Stimulated activated CD4-positive, alpha-beta T cell treated with anti-CD3 and anti-CD28 coated beads, Interleukin-2, amount 100 ng/mL, for 24 hours (primary cell): ENCODE measurements at places on chromosomes 3 and 15.

- no peak for DNase-seq
These were observed 108.5 kb downstream of the GLDN start for GRCh38 chr15:51450001-51450400.

DNA sequence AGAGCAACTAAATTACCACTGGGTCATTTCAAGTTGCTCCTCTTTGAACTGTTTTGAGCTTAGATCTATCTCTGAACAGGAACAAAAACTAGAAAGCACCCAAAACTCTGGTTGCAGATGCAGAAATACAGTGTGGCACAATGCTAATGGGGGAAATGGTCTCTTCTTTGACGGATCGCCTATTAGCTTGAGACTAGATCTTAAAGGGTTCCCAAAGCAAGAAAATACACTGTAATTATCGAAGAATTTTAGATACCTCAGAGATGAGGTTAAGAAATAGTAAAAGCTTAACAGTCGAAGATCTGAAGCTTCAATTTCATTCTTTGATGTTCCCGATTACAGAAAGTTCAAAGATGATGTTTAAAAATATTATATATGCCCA lies 818 bp downstream of the PPP1R2 start:
- peak; percentile 15 for DNase-seq

DNA sequence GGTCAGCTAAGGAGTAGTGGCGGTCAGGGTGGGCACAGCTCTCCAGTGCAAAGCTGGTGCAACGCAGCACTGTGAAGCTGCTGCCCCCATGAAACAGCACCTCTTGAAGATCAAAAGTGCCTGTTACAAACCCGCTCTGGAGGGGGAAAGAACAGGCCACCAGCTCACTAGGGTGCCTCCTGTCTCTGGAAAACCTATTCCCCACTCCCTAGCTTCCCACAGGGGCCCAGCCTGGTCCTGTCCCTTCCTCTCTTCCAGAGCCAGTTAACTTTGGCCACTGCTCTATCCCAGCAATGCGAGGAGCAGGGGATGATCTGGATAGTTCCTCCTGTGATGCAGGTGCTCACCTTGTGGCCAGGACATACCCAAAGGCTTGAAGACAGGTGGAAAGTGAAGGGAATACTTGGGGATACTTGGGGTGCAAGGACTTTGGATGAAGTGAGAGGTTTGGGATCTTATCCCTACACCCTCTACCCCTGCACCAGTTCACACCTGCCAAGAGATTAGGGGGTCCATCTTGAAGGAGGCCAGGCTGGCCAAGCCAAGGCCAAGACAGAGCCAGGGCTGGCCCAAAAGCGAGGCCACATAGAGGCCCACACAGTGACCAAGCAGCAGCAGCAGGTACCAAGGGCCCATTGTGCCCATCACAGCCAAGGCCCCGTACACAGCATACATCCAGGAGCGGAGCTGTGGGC lies 4.2 kb downstream of the HHATL start:
- DNase-seq, result no peak

DNA sequence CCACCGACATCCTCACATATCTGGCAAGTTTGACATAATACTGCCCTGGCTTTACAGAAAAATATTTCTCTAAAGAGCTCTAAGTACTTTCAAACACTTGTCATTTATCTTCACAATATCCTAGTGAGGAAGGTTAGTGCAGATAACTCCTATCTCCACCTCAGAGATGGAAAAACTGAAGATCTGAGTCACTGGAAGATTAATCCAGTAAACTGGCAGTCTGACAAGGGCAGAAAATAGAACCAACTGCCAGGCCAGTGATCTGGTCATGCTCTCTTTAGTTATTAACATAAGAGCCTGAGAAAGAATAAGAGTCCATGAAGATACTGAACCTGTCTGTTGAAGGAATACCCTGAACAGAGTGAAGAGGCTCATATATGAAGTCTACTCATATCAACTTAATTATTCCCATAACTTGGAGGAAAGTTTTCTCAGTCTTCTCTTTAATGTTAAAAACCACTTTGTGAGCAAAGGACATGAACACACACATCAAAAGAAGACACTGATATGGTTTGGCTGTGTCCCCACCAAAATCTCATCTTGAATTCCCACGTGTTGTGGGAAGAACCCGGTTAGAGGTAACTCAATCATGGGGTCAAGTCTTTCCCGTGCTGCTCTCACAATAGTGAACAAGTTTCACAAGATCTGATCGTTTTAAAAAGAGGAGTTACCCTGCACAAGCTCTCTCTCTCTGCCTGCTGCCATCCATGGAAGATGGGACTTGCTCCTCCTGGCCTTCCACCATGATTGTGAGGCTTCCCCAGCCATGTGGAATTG lies 61.4 kb downstream of the GOLIM4 start:
- no peak for DNase-seq

DNA sequence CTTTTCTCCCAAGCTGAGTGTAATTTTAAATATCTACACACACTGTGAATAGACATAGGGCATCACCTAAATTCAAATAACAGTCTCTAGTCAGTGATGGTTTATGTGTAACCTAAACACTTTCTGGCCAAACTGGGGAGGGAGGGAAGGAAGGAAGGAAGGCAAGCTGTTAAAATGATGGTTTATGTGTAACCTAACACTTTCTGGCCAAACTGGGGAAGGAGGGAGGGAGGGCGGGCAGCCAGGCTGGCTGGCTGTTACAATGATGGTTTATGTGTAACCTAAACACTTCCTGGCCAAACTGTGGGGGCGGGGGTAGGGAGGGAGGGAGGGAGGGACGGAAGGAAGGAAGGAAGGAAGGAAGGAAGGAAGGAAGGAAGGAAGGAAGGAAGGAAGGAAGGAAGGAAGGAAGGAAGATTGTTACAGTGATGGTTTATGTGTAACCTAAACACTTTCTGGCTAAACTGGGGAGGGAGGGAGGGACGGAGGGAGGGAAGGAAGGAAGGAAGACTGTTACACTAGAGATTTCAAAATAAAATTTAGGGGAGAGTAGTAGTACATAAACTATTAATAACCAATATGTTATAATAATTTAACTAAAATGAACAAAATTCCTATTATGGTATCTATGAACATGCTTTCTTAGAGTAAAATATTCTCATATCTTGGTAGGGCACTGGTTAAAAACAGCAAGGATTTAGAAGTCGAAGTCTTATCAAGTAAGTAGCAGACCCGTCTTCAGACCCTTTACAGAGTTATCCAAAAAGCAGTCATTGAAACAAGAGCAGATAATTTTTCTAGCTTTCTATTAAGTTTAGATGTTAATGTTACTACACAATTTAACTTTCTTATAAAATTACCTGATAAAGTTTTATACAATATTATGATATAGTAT lies 148.1 kb downstream of the LMLN start:
- no peak for DNase-seq

DNA sequence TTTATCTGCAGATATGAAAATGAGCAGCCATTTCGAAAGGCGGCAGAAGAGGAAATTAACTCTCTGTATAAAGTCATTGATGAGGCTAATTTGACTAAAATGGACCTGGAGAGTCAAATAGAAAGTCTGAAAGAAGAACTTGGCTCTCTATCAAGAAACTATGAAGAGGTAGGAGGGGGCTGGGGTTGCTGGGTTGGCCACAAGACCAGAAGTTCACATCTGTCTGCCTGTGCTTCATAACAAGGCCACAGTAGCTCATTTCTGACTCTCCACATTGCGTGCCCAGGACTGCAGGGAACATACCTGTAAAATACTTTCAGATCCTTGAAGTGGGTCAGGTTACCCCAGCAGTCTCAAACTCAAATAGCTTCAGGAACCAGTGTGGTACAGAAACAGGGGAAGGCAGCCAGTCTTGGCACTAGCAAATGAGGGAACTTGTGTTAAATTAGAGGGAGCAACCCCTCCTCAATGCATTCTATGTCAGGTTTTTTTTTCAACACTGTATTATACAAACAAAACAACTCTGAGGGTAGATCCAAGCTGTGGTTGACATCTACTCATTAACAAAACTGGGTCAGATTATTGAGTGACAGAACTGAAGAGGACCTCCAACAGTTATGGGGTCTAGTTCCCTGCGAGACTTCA lies 48.7 kb downstream of the BFSP2 start:
- DNase-seq, result peak; percentile 60

DNA sequence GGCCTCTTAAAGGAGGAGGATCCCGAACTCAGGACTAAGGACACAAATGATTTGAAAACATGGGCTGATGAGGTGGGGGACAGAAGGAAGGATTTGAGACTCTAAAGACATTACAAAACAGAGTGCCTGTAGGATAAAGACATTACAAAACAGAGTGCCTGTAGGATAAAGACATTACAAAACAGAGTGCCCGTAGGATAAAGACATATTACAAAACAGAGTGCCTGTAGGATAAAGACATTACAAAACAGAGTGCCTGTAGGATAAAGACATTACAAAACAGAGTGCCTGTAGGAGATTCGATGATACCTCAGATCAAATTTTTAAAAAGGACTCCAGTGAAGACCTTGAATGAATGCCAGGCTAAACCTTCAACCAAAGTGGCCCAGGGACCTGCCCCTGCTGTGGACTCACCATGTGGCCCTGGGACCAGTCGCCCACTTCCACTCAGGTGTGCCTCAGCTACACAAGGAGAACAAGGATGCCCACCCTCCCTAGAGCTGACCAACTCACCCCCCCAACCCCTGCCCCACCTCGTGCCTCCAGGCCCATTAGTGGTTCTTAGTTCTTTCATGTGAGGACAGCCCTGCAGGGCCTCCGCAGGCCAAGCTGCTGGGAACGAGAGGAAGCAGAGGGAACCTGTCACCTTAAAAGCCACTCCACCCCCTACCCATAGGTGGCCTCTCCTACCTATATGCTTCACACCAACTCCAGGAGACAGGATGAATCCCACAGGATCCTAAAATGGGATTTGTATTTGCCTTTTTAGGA lies 59.8 kb downstream of the SH3BP5 start:
- DNase-seq, result no peak

DNA sequence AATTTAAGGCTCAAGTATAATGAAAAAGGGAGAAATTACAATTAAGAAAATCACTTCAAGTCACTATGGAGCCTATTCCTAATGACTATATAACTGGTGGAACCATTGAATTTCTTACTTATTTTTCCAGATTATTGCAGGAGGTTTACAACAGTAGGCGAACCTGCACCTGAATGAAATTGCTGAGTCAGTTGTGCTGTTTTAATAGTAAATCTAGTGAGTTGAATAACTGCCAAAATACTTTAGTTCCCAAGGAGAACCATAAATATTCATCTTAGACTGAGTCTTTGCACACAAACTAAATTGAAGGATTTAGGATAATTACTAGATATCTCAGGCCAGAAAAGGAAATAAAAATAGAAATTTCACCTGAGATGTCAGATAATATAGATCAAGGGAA lies 1052.8 kb downstream of the NAALADL2 start:
- no peak for DNase-seq

GRCh38 chr3:31817411-31817966 lies 163.6 kb downstream of the OSBPL10 start:
- no peak for DNase-seq

- DNase-seq, result no peak
These were observed 104.4 kb upstream of the MCTP2 start for GRCh38 chr15:94127006-94127405.

GRCh38 chr3:7340795-7341194 lies 479.9 kb downstream of the GRM7 start:
- DNase-seq, result no peak
